Hematopoietic multipotent progenitor cell (in vitro differentiated cells): ENCODE measurements at places on chromosomes 5 and 9. TPM values are rescaled to one million over a fixed set of nuclear protein-coding genes. Genes with fewer than 3 reads are reported as not detected.

The GRM6 gene
- total RNA-seq = not detected

The IL13 gene
- under 0.01 TPM for total RNA-seq

- DNase-seq = no peak
These were observed 80.9 kb downstream of the EBF1 start for GRCh38 chr5:159018855-159019254.

DNA sequence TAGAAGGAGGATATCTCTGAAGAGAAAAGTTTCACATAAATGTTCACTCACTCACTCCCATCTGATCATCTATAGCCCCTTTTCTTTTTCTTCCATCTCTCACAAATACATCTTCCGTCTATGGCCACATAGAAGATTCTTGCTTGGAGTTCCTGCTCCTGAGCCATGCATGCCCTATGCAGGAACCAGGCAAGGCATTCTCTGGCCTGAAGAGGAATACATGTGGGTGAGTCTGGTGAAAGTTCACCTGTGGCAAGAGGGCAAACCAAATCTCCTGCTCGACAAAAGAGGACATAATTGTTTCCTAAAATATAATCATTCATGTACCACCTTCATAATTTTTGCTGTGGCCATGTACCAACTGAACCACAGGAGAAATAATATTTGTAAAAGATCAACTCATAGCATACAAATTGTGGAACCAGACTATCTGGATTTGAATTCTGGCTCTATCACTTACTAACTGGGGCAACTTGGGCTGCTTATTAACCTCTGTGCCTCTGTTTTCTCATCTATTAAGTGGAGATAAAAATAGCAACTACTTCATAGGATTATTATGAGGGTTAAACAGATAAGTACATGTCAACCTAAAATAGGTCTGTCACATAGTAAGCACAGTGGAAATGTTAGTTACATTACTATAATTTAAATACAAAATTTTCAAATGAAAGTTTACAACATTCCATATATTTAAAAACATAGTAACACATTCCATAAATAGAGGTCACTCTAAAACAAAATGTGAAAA lies 121.2 kb upstream of the NFIB start:
- DNase-seq = no peak

GRCh38 chr5:73705364-73705763 lies 79.4 kb downstream of the ARHGEF28 start:
- no peak for DNase-seq

DNA sequence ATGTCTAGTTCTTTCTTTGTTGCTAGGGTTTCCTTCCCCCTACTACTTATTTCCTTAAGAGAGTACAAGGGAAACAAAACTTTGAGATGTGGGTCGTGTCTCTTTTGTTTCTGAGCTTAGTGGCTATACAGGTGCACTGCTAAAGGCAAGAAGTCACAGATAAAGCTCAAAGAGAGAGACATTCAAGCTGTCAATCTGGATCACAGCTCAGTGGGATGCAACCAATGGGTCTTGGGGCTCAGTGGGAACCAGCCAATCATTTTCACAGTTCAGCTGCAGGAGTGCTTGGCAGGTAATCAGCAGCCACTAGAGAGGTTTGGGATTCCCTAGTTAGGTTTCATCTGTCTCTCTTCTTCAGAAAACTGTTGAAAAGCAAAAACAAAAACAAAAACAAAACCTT lies 135.4 kb upstream of the SGCD start:
- no peak for DNase-seq

- DNase-seq = peak; percentile 14
These were observed 12.5 kb downstream of the KCNT1 start for GRCh38 chr9:135714242-135715055.

- DNase-seq = no peak
These were observed 10.0 kb upstream of the HDHD3 start for GRCh38 chr9:113386571-113387393.

DNA sequence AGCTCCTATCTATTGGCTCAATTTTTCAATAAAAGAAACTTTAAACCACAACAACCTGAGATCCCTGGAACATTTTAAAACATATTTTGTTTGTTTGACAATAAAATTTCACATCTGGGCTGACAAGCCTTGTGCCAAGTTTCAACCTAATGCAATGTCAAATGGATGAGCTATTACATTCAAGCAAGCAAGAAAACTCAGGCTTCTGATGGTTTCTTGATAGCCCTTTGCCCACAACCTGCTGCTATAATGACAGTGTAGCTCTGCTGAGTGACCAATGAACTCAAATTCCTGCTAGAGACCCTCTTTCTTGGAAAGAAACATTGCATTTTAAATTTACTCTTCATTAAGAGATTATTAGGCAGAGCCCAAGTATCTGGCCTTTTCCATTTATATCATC lies 472.9 kb downstream of the ARHGEF28 start:
- DNase-seq = no peak

DNA sequence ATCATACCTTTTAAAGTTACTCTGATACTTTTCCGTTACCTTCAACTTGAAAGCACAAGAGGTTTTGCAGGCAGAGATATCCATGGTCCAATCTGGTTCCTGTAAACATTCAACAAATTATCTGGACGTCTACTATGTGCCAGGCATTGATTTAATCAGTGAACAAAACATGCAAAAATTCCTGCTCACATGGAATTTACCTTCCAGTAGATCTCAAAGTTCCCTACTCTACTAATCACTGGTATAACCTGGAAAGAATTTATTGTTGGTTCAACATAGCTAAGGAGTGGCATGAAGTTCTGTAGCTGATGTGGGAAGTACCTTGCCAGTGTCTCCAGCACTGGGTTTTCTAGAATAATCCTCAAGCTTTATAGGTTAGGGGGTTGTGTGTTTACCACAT lies 9.8 kb downstream of the OCLN start:
- no peak for DNase-seq

- peak; percentile 48 for DNase-seq
These were observed 13.0 kb downstream of the SLC4A9 start for GRCh38 chr5:140372971-140373487.

DNA sequence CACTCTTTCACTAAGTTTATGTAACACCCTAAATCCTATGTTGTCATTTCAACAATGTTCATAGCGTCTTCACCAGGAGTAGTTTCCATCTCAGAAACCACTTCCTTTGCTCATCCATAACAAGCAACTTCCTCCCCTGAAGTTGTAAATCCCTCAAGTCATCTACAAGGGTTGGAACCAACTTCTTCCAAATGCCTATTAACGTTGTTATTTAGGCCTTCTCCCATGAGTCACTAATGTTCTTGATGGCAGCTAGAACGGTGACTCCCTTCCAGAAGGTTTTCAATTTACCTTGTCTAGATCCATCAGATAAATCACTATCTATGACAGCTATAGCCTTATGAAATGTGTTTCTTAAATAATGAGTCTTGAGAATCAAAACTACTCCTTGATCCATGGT lies 73.3 kb upstream of the TARS1 start:
- DNase-seq = no peak

DNA sequence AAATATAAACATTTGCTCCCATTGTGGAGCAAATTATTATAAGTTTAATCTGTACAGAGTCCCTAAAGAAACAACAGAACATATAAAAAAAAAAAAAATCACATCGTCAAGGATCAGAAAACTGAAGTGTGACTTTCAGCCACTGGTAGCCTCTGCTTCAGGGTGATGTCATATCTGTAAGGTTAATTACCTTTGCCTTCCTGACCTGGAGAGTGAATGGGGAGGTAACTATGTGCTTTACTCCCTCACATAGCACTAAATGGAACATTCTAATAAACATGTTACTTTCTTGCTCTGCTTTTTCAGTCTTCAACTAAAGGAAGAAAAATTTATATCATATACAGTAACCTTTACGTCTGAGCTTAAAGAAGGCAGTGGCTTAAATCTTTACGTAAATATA lies 70.3 kb upstream of the TRPM3 start:
- no peak for DNase-seq

- DNase-seq = no peak
These were observed 1.4 kb downstream of the GALNT12 start for GRCh38 chr9:98808875-98809274.
